ENCODE measurements at places on chromosomes 13 and 19.

DNA sequence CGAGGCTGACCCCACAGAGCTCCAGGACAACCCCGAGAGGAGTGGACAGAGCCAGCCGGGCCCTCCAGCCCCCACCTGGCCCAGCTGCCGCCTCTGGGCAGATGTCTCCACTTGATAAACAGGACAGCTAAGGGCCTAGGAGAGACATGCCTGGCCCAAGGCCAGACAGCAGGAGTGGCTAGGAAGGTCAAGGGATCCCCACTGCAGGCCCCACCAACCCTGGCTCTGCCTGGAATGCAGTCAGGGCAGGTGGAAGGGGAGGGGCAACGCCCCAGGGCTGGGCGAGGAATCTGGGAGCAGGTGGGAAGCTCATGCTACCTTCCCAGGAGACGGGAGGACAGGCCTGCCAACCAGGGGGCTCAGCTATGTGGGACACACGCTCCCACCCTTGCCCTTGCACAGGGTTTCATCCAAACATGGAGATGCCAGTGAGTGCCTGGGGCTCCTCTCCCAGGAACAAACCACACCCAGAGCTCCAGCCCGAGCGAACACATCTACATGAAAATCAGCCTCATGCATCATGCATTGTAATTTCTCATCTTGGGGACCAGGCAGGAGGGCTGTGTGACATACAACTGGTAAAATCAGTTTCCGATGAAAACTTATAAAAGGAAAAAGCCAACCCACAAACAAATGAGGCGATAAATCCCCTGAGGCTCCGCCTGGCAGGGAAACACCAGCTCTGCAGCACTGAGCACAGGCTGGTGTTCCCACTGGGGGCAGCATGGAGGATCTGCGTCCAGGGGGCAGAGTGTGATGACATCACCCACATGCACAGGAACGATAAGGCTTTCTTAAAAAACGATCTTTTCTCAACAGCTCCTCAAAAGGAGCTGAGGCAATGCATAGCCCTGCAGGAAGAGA lies 25.0 kb downstream of the SH3GL1 start:
- DNase-seq, result no peak

- peak; percentile 53 for DNase-seq
These were observed 19.3 kb upstream of the GATAD2A start for GRCh38 chr19:19385896-19386869.

- no peak for DNase-seq
These were observed 631.3 kb downstream of the DIAPH3 start for GRCh38 chr13:59532405-59532804.

- DNase-seq, result no peak
These were observed 6.7 kb upstream of the PCDH17 start for GRCh38 chr13:57624565-57625435.

DNA sequence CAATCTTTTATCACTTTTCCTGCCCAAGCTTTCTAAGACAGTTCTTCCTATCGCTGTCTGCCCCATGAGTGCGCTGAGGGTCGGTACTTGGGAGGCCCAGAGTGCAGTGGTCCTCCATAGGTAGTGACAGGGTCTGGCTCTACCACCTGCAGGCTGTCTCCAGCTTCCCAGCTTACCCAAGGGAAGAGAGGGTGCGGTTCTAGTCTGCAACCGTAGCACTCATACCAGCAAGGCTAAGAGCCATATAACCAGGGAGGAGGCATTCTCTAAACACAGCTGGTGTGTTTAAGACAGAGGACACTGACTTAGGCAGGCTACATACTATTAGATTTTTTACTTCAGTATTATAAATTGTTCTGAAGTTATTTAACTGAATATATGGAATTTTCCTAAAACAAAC lies 8.2 kb downstream of the PROZ start:
- DNase-seq, result no peak

- DNase-seq, result no peak
These were observed 59.9 kb upstream of the TPP2 start for GRCh38 chr13:102536695-102537485.

- DNase-seq, result no peak
These were observed 739.1 kb downstream of the DIAPH3 start for GRCh38 chr13:59424661-59425060.

GRCh38 chr13:77345150-77345780 lies 18.4 kb upstream of the MYCBP2 start:
- no peak for DNase-seq

- no peak for DNase-seq
These were observed 126.8 kb upstream of the ATXN8OS start for GRCh38 chr13:69980799-69981198.

DNA sequence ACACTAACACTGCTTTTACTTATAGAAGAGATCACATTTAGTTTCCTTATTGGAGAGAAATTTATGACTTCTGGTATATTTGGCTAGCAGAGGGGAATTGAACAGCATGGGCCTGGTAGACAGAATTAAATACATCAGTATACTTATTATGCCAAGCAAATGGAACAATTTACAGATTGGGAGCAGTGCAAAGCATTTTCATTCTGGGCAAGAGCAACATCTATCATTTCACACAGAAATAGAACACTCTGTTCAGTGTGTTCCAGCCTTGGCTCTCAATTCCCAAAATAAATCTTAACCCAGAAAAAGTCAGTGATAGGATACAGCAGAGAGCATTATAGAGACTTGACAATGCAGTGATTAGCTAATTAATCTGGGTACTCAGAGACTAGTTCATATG lies 604.0 kb upstream of the SLITRK6 start:
- no peak for DNase-seq

- no peak for DNase-seq
These were observed 91.0 kb downstream of the NHLRC3 start for GRCh38 chr13:39129213-39129612.

DNA sequence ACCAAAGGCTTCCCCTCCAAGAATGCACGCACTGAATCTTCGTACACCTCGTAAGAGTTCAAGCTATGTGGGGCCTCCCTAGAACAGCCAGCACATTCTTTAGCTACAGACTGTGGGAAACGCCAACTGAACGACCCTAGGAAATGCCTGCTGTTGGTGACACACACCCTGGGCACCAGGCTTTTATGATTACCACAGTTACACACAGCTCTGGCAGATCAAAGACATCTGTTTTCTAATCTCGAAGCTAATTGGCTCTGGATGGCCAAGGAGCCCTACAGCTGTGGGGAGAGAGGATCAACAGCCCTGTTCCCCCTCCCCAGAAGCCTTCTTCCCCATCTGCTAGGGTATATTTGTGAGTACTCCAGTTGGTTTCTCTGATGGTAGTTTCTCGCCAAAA lies 123.0 kb downstream of the COL4A1 start:
- no peak for DNase-seq

DNA sequence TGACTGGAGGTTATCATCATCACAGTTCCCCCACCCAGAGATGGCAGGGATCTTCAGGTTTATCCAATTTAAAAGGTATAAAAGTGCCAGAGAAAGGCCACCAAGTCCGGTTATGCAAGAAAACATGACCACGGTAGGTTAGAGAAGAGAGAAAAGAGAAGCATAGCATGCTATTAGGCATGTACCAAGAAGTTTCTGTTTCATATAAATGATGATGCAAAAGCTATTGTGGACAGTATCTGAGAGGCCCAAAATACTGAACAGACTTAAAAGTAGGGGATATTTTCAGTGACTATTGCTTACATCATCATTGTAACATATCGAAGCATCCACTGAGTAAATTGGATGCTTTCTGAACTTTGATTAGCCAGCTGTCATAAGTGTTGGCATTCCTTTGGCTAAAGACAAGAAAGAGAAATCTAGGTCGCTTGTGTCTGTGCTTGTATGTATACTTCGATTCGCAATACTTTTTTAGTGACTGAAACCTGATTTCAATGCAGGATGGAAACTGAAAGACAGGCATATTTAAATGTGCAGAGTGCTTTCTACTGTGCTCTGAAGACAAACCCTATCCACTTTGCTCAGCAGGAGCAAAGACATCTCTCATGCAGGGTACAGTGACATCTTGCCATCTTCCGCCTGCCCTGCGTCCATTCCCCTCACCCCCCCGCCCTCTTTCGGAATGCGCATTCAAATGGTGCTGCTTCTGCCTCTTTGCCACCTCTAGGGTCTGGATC lies 180.3 kb downstream of the SHISA2 start:
- no peak for DNase-seq

- no peak for DNase-seq
These were observed 170.3 kb downstream of the TSHZ3 start for GRCh38 chr19:31178833-31179470.

- DNase-seq, result no peak
These were observed 15.2 kb upstream of the SUPT20H start for GRCh38 chr13:37074703-37075102.

- DNase-seq, result no peak
These were observed 140.6 kb upstream of the FRY start for GRCh38 chr13:31890946-31891345.

- no peak for DNase-seq
These were observed 58.1 kb downstream of the TRPC4 start for GRCh38 chr13:37811441-37811840.

- DNase-seq, result no peak
These were observed 90.4 kb downstream of the COL4A1 start for GRCh38 chr13:110216398-110217041.

GRCh38 chr13:94309997-94310855 lies 169.3 kb downstream of the DCT start:
- DNase-seq, result no peak

DNA sequence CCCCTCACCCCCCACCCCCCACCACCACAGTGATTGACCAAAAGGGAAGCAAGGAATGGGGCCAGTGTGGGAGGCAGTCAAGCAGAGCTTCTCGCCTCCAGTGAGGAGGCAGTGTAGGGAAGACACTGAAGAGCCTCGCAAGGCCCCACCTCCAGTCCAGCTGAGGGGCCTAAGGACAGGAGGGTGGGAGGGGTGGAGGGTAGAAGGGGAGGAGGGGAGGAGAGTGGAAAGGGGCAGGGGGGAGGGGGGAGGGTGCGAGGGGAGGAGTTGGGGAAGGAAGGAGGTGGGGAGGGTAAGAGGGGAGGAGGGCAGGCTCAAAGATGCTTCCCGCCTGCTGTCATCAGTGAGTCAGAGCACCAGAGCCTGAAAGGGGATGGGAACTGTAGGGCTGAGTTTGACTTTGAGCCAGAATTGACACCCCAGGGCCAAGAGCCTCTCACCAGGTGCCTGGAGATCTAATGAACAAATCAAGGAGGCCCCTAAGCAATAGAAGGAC lies 786.2 kb downstream of the UQCRFS1 start:
- DNase-seq, result no peak

GRCh38 chr13:100339411-100339940 lies 249.1 kb downstream of the GGACT start:
- no peak for DNase-seq

- peak; percentile 51 for DNase-seq
These were observed 12.8 kb downstream of the RGCC start for GRCh38 chr13:41470196-41470595.

DNA sequence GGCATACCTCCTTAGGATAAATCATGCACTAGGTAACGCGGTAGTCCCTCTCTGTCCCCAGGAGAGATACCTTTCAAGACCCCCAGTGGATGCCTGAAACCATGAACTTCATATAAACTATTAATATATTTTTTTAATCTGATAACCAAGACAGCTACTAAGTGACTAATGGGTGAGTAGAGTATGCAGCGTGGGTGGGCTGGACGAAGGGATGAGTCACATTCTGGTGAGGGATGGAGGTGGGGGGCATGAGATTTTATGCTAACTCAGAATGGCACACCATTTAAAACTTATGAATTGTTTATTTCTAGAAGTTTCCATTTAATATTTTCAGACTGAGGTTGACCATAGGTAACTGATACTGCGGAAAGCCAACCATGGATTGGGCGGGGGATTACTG lies 46.2 kb downstream of the CDK8 start:
- peak; percentile 10 for DNase-seq

DNA sequence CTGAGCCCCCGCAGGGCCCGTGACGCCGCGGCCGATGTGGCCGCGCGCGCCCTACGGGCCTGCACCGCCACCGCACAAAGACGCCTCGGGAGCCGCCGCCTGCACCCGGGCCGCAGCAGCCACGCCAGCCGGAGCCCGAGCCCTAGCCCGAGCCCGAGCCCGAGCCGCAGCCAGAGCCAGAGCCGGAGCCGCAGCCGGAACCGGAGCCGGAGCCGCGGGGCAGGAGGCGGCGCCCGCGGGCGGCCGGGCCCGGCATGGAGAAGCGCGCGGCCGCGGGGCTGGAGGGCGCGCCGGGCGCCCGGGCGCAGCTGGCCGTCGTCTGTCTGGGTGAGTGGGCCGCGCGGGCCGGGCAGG lies 379 bp downstream of the LRP3 start:
- no peak for DNase-seq

DNA sequence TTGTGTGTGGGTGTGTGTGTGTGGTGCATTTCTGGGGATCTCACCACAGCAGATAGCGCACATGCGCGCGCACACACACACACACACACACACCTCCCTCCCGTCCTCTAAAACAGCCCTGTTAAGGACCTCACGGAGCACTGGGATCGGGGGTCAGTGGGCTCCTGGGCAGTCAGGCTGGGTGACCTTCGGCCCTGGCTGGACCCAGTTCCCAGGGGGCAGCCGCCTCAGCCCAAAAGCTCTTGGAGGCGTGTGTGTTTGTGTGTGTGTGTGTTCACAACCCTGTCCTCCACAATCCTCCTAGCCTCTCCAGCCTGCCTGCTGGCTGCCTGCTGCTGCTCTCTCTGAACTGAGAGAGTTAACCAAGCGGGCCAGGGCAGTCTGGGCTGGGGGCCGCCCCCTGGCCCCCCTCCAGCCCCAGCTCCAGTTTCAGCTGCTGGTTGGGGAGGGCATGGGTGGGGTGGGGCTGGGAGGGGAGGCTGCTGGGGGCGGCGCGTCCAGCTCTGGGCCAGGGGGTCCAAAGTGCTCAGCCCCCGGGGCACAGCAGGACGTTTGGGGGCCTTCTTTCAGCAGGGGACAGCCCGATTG lies at the start of gene FXYD1:
Gene FXYD1, plus strand, starts transcription at position 520 of the 588 bp plus-strand sequence. CDS start 1,256 bp downstream, outside the sequence.
- no peak for DNase-seq

DNA sequence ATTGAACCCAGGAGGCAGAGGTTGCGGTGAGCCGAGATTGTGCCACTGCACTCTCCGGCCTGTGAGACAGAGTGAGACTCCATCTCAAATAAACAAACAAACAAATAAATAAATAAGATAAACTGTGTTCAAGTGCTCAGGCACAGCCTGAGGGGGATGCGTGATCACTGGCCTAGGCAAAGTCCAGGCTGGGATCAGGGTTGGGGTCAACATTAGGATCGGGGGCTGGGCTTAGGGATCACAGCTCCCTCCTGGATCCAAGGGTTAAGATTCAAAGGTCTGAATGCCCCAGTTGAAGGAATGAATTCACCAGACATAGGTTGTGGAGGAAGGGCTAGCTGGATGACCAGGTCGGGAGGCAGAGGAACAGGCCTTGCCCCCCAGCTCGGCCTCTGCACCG lies 1.9 kb upstream of the EXOC3L2 start:
- no peak for DNase-seq

- peak; percentile 18 for DNase-seq
These were observed 20.6 kb downstream of the BRSK1 start for GRCh38 chr19:55304279-55304978.
